Liver (tissue), 10 donors: ENCODE measurements at places on chromosomes 11 and 22. TPM values are rescaled to one million over a fixed set of nuclear protein-coding genes. Genes with fewer than 3 reads are reported as not detected.
A peak's percentile ranks its signal among the peaks of the same experiment; 100 is the strongest.

RASL10A gene
- total RNA-seq = 0.75 TPM

TENM4 gene
- total RNA-seq = 0.33 TPM

UBE2L6 gene
- 44.8 TPM for total RNA-seq

USP2 gene
- total RNA-seq = 0.65 TPM

TOMM22 gene
- 20.8 TPM for total RNA-seq

GRCh38 chr11:58530236-58530635 is 22.3 kb upstream of the OR5B21 start:
- no peaks in the 10 kb centered on the region for H3K27me3 ChIP-seq
- H3K4me3 ChIP-seq = no peak overlapping the region
- no peak overlapping the region for H3K27ac ChIP-seq
- peaks cover 17% of the 10 kb centered on the region for H3K36me3 ChIP-seq

DNA sequence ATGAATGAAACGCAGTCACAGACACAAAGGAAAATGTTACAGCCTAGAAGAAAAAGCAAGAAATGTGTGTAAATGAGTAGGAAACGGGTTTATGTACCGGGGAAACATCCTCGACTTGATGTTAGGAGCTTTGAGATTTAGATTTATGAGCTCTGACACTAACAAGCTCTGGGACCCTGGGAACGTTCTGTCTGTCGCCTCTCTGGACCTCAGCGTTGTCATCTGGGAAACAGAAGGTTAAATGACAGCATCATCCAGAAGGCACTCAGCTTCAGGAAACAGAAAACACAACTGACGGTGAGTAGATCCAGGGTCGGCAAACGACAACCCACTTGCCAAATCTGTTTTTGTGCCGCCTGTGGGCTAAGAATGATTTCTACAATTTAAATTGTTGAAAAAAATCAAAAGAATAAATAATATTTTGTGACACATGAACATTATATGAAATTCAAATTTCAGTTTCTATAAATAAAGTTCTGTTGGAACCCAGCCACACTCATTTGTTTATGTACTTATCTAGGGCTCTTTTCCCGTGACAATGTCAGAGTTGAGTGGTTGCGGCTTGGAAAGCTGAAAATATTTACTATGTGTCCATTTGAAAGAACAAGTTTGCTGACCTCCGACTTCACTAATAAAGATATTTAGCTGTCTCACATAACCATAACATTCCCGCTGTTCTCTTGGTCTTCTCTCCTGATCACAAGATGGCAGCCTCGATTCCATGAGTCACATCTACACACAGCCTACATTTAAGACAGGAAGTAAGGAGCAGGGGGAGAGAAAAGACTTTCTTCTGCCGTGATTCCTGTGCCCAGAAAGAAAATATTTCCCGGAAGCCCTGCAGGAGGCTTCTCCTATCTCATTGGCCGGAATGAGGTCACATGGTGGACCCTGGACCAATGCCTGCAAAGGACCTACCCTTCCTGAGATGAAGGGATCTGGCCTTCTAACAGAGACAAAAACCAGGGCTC is 47.1 kb upstream of the SYT13 start:
- H3K4me3 ChIP-seq = no peak overlapping the region
- DNase-seq = no peak
- H3K27ac ChIP-seq = peak overlapping the region; percentile 41

GRCh38 chr11:17581732-17582053 is 34.6 kb downstream of the OTOG start:
- H3K36me3 ChIP-seq = no peaks in the 10 kb centered on the region
- H3K27me3 ChIP-seq = no peaks in the 10 kb centered on the region
- H3K4me1 ChIP-seq = no peaks in the 10 kb centered on the region
- no peak overlapping the region for H3K27ac ChIP-seq

DNA sequence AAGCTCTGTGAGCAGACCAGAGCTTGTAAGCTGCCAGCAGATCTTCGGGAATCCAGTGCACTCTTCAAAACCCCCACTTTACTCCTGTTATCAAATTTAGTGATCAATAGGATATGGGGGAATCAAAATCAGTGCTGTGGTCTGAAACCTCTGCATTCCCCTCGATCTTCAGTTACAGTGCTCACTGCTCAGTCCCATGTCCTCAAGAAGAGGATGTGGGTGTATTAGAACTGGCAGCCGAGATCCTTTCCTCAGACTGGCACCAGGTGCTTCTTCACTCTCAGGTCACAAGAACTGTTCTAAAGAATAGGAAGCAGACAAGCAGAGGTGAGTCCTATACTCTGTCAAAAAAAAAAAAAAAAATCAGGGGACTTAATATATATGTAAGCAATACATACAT is 15.3 kb upstream of the MAML2 start:
- no peak overlapping the region for H3K4me3 ChIP-seq
- DNase-seq = no peak
- peaks cover 21% of the 10 kb centered on the region for H3K36me3 ChIP-seq

DNA sequence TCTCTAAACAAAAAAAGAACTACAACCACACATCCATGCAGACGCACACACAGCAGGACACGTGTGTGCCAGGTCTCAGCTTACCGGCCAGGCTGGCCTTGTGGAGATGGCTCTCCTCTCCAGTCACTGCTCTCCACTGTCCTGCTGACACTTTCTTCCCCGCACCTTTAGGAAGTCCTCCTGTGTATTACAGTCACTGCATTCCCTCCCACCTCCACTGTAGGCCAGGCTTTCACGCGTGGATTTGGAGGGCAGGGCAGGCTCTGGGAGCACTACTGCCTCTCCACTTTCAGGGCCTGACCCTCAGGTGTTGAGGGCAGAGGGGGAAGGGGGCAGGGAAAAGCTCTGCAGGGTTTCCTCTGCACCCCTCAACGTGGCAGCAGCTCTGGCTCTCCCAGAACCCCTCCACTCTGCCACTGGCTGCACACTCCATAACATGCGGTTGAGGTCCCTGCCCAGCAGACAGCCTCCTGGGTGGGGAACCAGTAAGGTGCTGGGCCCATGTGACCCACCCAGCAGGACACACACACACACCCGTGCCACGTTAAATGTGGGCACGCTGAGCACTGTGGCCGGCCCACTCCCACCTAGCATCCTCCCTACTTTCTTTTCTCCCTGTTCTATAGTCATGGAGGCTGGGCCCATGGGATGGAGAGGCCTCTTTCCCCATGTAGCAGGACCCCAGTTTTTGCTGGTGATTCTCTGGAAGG is 107.0 kb upstream of the PITPNB start:
- H3K4me1 ChIP-seq = no peaks in the 10 kb centered on the region
- H3K4me3 ChIP-seq = no peak overlapping the region
- H3K27me3 ChIP-seq = no peaks in the 10 kb centered on the region
- H3K27ac ChIP-seq = no peak overlapping the region
- no peak for DNase-seq

DNA sequence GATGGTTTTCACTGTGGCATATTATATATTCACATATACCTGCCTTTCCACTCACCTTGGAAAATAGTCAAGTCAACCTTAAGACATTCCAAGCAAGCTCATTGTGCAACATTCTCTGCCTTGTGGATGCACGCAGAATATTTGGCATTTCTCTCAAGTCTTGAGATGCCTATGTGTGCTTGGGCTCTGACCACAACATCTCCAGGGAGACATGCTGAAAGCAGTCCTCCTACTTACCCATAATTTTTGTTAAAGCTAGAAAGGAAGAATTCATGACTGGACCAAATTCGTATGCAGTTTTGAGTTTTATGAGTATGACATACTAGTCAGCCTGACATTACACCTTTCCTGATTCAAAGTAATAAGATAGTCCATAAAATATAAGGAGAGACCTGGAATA is 684.0 kb downstream of the OPCML start:
- no peaks in the 10 kb centered on the region for H3K4me1 ChIP-seq
- DNase-seq = no peak
- H3K27me3 ChIP-seq = no peaks in the 10 kb centered on the region

GRCh38 chr22:21939461-21939913 is 13.2 kb downstream of the PPM1F start:
- no peaks in the 10 kb centered on the region for H3K27me3 ChIP-seq
- no peaks in the 10 kb centered on the region for H3K36me3 ChIP-seq
- DNase-seq = no peak
- no peak overlapping the region for H3K4me3 ChIP-seq
- H3K4me1 ChIP-seq = peaks cover 9% of the 10 kb centered on the region
- H3K27ac ChIP-seq = peak overlapping the region; percentile 80

DNA sequence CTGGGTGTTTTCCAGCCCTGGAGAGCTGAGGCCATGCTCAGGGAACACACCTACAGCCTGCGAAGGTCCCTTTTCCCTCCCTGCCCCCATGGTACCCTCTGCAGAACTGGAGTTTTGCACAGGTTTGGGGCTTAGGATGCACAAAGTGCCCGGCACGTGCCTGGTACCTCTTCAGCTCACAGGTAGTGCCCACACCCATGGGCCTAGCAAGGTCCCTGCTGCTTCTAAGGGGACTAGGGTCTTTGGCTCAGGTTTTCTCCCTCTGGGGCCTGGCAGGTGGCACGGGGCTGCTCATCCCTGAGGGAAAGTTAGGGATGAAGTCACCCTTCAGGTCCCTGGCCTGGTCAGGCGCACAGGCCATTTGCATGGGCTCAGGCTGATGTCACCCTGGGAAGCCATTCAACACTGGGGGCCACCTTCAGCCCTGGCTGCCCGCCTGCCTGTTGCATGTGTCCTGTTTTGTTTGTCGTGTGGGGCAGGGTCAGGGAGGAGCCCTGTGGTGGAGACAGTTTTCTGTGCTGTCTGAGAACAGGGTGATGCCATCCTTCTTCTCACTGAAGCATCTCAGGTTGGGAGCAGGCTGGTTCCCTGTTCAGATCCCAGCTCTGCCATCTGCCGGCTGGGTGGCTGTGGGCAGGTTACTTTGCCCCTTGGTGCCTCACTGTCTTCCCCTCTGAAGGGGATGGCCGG is 68.3 kb upstream of the CRYBB3 start:
- H3K4me1 ChIP-seq = peaks cover 18% of the 10 kb centered on the region
- H3K27ac ChIP-seq = peak overlapping the region; percentile 68
- H3K36me3 ChIP-seq = no peaks in the 10 kb centered on the region
- H3K4me3 ChIP-seq = no peak overlapping the region
- no peaks in the 10 kb centered on the region for H3K27me3 ChIP-seq
- DNase-seq = no peak

- no peak overlapping the region for H3K27ac ChIP-seq
- H3K4me1 ChIP-seq = peaks cover 16% of the 10 kb centered on the region
- peak overlapping the region; percentile 46 for H3K4me3 ChIP-seq
These were observed 911 bp downstream of the A4GALT start for GRCh38 chr22:42719656-42720262.

DNA sequence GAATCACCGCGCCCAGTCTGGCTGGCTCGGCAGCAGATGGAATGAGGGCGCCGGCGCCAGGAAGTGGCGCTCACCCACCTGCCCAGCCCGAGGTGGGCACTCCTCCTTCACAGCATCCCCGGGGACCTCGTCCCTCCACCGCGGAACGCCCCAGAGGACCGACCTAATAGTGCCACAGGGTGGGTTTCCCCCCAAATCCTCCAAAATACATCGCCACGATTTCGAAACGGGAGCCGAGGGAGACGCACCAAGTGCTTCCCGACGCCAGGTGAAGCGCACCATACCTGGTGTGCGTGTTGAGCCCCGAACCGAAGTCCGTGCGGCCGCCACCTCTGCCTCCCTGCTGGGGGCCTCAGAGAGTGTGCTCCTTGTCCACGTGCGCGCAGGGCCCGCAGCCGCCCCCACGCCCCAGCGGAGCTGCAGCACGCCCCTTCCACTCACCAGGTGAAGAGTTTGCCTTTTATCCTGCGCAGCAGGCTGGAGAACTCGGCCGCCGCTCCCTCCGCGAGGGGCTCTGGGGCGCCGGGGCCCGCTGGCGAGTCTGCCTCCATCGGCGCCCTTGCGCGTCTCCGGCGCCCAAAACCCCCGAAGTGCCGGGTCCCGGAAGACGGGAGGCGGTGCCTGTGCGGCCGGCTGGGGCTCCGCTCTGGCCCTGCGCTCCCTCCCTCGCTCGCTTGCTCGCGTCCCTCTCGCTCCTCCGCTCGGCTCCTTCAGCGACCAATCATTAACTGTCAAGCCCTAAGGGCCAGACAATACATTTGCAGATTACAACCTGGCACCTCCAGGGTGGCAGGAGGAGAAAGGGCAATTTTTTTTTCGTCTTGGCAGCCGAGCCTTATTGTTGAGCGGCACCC is at the start of gene SLC35F2:
Gene SLC35F2, minus strand, starts transcription at position 571 of the 854 bp plus-strand sequence. Its CDS starts 20 bp downstream, at position 551.
- DNase-seq = peak; percentile 36
- H3K36me3 ChIP-seq = no peaks in the 10 kb centered on the region
- H3K4me1 ChIP-seq = peaks cover 6% of the 10 kb centered on the region
- peak within 1 kb of the TSS; percentile 62 for H3K4me3 ChIP-seq
- H3K27me3 ChIP-seq = no peaks in the 10 kb centered on the region
- no peak within 1 kb of the TSS for H3K27ac ChIP-seq

DNA sequence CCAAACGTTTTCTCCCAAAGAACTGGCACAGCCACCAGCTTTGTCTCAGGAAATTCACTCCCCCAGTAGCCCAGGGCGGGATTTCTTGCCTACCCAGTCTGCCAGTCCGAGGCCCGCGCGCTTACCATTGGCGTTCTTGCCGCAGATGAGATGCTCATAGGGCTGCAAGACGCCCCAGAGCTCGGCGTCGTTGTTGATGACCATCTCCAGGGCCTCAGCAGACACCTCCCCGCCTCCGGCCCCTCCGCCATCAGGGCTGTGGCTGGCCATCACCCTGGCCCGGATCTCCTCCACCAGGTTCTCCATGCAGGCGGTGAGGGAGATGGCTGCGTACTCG is 1.3 kb downstream of the ABTB2 start:
- no peaks in the 10 kb centered on the region for H3K4me1 ChIP-seq
- no peaks in the 10 kb centered on the region for H3K27me3 ChIP-seq
- peak overlapping the region; percentile 37 for H3K27ac ChIP-seq
- no peak for DNase-seq

DNA sequence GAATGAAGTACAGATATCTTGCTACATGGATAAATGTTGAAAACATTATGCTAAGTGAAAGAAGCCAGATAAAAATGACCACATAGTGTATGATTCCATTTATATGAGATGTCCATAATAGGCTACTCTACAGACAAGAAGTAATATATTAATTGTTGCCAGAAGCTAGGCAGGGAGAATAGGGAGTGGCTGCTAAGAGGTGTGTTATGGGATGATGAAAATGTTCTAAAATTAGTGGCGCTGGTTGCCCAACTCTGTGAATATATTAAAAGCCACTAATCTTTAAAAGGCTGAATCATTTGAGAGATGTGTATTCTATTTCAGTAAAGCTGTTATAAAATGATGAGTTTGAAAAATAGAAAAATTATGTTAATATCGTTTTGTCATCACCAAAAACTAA is 144.4 kb downstream of the NCAM1 start:
- no peak overlapping the region for H3K4me3 ChIP-seq
- H3K4me1 ChIP-seq = peaks cover 4% of the 10 kb centered on the region

- no peaks in the 10 kb centered on the region for H3K27me3 ChIP-seq
- H3K27ac ChIP-seq = no peak overlapping the region
- H3K36me3 ChIP-seq = no peaks in the 10 kb centered on the region
- peaks cover 15% of the 10 kb centered on the region for H3K4me1 ChIP-seq
These were observed 10.6 kb downstream of the TSPAN32 start for GRCh38 chr11:2312232-2313042.
